ENCODE measurements at places on chromosomes 2 and 18.

DNA sequence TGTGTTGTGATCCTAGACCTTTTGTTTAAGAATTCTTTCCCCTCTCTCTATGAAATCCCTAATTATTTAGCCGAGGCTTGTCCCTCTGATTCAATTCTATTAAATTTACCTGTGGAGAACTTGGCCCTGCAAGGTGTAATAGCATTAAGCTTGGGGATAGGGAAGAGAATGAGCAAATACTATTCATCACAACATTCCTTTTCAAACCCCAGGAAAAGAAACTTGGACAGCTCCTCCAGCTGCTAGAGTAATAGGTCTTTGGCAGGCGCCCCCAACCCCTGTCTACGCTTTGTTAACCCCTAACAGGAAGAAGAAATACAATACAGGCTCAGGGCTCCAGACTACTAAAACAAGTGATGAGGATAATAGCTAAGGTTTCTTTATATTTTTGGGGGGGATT, 957.0 kb downstream of the CPS1 start:
- DNase-seq: no peak

- peak; percentile 43 for DNase-seq
Measured at GRCh38 chr18:74286106-74286855, 5.5 kb downstream of the CYB5A start.

DNA sequence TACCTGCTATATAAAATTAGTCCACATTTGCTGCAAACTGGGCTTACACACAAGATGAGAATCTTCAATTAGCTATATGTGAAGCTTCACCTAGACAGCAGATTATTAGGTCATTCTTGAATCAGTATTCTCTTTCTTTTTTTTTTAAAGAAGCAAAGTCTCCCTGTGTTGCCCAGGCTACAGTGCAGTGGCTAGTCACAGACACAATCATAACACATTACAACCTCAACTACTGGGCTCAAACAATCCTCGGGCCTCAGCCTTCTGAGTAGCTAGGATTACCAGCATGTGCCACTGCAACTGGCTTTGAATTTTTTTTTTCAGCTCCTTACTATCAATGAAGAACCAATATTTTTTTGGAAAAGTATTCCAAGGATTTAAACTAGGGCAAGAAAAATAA, 30.5 kb downstream of the OLA1 start:
- DNase-seq: no peak

DNA sequence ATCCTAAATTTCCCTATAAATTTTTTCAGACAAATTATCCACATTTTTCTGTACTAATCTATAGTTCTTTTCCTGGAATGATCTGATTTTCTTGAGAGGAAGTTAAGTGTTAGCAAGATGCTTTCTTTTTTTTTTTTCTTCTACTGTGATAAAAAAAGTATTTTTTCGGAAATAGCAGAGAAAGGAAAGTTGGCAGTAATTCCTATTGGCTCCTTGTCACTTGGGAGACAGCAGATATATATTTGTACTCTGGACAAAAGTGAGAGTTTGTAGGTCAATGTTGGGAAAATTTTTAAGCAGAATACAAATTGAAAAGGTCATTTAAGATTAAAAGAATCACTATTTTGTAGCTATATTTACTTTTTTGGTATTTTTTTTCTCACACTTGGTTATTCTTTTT, 635.7 kb upstream of the NRXN1 start:
- DNase-seq: no peak

GRCh38 chr2:170863087-170863486, 46.4 kb downstream of the GAD1 start:
- DNase-seq: no peak

DNA sequence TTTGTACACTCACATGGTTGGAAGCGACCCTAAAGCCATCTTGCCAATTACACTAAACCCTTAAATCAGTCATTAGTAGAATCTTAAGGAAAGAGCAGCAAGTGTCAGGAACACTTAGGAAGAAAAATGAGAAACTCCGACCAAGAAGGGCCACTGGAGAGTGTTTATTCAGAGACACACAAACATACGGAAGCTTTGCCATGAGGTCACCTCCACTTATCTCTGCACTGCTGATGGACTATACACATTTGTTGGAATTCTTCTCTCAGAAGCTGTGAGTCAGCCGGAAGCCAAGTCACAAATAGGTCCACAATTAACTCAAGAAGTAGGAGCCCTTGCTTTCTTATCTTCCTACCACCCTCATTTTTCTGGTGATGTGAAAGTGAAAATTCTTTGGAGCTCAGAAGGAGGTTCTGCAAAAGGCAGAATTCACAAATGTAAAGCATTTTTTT, 21.6 kb downstream of the BMP10 start:
- DNase-seq: no peak

DNA sequence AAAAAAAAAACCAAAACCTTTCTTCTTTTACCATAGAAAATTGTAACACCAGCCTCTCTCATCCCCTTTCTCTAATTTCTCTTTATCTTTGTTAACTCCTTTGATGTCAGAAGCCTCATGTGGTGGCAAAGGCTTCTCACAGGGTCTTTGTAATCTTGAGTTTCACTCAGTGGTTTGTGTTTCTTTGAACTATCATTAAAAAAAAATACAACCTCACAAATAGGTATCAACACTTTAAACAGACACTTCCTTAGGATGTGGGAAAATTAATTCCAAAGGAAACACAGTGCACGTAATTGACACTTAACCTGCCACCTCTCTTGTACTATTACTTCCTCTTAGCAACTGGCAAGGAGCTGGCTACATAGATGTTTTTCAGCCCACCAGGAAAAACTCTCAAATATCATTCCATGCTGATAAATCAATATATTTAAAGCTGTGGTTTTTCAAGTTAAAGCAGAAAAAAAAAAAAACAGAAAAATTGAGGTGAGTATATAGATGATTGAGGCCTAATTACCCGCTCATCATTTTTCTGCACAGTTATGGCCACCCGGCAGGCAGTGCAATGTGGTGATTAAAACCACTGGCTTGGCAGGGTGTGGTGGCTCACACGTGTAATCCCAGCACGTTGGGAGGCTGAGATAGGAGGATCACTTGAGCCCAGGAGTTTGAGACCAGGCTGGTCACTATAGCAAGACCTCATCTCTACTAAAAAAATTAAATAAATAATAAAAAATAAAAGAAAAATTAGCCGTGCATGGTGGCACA, 193.5 kb downstream of the MYO3B start:
- no peak for DNase-seq

- no peak for DNase-seq
Measured at GRCh38 chr2:211877061-211877460, 661.5 kb downstream of the ERBB4 start.

GRCh38 chr2:108023776-108024175, 37.5 kb downstream of the SLC5A7 start:
- no peak for DNase-seq

GRCh38 chr2:6893876-6894482, 16.4 kb downstream of the RSAD2 start:
- DNase-seq: no peak

DNA sequence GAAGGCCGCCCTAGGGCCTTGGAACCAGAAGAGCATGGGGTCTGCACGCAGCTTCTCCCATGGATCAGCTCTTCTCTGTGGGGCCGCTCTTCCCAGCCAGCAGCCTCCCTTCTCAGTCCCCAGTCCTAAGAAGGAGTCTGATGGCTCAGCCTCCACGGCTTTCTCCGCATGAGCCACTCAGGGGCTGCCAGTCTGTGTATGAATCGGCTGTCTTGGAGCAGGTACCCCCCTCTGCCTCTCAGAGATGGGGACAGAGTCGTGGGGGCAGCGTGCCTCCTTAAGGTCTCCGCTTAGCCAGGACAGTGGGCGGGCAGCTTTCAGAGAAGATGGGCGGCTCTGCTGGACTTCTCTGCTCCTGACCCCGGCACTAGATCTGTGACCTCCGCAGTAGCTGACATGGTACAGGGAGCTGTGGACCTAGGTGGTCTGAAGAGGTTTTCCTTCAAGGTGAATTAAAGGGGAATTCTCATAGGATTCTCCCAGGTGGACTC, 21.6 kb downstream of the INPP5D start:
- no peak for DNase-seq

DNA sequence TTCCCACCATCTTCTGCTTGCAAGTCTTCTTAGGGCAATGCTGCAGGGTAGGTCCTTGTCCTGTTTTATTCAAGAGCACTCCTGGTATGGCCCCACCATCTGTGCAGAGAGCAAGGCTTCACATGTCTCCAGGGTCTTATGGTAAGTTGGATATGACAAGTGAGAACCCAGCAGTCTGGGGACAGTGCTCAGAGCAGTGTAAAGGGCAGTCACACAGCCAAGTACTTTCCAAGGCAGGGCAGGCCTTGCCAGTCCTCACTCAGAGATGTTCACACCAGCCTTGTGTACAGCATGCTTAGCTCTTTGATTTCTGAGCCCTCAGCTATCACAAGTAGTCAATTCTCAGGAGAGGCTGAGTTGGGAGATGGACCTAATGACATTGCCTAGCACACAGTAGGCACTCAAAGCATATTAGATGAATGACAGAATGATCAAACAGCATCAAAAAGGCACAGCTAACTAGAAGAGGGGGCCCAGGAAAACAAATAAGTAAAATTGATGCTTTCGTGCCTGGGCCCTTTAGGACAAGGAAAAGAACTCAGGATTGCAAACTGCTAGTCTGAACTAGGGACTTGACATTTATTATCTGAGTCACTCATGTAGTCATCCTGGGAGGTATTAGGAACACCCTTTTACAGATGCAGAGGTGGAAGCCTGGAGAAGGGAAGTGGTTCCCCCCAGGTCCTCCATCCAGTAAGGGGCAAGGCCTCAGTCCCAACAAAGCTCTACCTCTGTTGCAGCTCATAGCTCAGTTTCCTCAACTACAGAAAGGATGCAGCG, 86.7 kb upstream of the CTAGE1 start:
- DNase-seq: peak; percentile 47

GRCh38 chr2:179946810-179947615, 60.1 kb downstream of the CWC22 start:
- no peak for DNase-seq

DNA sequence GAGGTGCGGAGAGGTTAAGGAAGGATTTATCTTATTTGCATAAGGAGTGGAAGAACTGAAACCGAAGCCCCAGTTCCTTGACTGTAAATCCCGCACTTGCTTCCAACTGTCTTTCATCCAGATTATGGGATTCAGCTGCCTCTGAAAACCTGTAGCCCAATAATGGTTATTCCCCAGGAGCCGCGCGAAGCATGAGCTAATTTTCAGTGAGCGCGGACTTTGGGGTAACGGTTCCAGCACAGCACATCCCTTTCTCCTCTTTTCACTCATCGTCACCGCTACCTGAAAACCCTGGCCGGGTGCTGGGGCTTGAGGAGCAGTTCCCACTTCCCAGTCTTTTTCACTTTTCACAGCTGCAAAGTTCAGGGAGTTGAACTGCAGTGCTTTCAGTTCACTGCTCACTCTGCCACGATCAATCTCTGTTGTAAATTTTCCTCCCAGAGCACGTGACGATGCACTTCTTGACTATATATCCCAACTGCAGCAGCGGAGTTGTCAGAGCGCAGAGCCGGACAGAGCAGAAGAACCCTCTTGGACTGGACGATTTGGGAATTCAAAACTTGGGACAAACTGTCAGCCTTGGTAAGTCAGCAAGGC, at the start of gene KCNE4:
KCNE4 (plus strand) TSS at position 498 of the 597 bp plus-strand sequence. CDS start 641 bp downstream, outside the sequence.
- DNase-seq: peak; percentile 85

GRCh38 chr2:35973132-35973736, 382.3 kb upstream of the CRIM1 start:
- peak; percentile 50 for DNase-seq

- DNase-seq: peak; percentile 23
Measured at GRCh38 chr2:72932045-72932740, 14.9 kb downstream of the EMX1 start.

- DNase-seq: no peak
Measured at GRCh38 chr18:69897397-69898108, 50.1 kb downstream of the CD226 start.

GRCh38 chr2:44333994-44334393, 27.3 kb downstream of the PREPL start:
- no peak for DNase-seq

DNA sequence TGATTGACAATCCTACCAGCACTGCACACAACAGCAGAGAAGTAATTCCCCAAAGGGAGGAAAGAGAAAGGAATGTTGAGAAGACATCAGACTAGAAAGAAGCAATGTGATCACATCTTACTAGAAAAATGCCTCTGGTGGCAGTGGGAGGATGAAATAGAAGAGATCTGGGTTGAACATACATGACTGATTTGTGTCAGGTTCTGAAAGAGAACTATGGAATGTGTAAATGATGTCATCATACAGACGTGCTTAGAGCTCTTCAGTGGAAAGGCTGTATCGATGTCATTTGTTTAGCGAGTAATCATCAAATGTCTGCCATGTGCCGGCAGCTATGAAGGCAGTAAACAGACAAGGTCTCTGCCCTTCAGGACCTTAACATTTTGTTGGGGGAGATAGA, 24.9 kb downstream of the GORASP2 start:
- peak; percentile 13 for DNase-seq

DNA sequence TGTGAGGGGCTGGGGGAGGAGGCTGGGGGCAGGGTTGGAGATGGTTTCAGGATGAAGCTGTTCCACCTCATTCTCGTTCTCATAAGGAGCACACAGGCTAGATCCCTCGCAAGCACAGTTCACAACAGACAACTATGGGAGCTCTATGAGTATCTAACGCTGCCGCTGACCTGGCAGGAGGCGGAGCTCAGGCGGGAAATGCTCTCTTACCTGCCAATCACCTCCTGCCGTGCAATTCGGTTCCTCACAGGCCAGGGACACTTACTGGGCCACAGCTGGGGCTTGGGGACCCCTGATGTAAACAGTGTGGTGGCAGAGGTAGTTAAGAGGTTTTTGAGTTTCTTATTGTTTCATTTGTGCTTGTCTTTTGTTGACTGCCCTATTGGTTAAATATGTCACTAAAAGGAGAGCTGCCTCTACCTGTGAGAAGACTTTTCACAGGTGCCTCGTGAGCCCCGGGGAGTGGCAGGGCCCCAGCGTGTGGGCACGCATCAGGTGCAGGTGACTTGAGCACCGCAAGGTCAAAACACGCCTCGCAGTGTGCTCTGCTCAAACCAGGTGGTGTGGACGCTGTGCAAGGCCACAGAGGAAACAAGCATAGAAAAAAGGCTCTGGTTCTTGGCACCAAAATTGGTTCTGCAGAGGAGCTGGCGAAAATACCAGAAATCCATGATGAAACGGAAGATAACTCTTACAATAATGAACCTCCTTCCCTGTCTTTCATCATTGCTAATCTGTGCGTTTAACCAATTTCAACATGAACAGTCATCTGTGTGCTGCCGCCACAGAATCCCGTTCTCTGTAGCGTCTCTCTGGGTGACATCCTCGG, 10.2 kb downstream of the MLPH start:
- DNase-seq: peak; percentile 80

DNA sequence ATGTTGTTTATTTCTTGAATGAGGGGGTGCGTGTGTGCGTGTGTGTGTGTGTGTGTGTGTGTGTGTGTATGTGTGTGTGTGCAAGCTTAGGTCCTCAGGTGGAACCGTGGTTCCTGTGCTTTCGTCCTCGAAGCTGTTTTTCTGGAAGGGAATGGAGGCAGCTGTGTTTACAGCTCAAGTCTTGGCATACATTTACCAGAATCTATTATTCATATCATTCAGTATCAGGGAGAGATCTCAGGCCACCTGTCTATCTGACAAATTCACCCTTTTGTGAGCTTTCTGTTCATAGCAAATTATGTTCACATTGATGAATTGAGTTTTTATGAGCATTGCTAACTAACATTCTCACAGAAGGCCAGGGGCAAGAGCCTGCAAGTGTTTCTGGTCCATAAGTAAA, 550.4 kb downstream of the ARHGAP15 start:
- DNase-seq: no peak

Measured in AG10803 (cell line).